ENCODE measurements at places on chromosomes 7 and 10.

DNA sequence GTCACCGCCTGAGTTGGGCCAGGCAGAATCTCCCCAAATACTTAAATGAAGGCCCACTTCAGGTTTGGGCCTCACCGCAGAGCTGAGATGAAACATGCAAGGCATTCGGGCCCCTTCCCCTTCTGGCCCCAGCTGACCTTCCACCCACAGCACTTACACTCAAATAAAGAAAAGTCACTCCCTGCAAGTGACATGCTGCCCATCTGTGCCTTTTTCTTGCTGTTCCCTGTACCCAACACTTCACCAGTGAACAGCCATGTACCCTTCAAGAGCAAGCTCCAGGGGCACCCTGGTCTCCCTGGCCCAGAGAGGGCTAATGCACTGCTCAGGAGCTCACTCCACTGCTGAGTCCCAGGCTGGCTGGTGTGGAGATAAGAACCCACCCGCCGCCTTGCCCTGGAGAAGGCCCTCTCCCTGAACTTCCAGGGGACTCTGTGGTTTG lies 40.7 kb downstream of the ZCCHC24 start:
- DNase-seq = no peak

DNA sequence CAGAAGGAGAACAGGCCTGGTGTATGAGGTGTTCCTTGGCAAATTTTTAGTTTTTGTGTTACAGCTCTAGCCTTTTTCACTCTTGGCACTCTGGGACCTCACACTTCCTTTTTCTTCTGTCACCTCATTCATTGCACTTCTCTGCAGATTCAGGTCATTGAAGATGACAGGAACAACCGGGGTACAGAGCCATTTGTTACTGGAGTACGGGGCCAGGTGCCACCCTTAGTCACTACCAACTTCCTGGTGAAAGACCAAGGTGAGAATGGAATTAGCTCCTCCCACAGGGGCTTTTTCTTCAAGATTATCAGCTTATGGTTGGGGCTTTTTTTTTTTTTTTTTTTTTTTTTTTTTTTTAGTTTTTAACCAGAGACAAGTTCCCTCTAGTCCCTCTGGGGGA lies 18.5 kb upstream of the CHCHD1 start:
- no peak for DNase-seq

GRCh38 chr7:107111196-107111595 lies 57.6 kb upstream of the HBP1 start:
- no peak for DNase-seq

- no peak for DNase-seq
Measured at GRCh38 chr10:98150544-98150943, 16.1 kb downstream of the R3HCC1L start.

DNA sequence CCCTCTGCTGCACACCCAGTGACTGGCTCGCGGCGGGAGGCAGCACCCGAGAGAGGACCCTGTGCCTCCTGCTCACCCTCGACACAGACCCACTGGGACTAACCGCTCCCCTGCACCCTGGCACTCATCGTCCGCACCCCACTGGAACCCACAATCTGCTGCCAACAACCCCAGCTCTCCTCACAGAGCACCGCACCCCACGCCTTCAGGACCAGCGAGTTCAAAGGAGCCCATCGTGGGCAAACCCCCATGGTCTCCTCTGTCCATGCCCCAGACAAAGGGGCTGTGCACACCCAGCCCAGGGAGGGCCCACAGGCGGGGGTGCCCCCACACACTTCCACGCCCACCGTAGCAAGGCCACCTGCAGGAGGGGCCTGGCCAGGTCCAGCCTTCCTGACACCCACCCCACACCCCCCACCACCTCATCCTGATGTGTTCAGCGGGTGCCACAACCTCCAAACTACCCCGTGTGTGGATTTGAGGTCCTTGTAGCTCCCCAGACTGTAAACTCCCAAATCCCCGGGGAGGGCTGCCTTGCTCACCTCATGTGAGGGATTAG lies 14.0 kb downstream of the RASGEF1A start:
- DNase-seq = no peak

DNA sequence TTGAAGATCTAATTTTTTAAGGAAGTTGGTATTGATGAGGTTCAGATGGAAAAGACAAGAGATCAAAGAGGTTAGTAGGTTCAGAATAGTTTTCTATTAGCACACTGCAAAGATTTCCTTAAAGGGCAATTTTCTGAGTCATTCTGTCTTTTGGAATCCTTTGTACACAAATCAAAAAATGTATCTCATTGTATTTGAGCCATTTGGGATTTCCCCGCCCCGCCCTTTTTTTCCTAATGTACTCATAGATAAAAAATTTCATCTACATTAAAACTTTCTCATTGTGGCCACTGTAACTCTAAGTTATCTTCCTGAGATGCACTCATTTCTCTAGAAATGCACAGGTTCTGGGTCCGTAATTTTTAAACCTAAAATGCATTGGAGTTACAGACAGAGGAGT lies 12.1 kb downstream of the GIMAP6 start:
- no peak for DNase-seq

GRCh38 chr7:51070151-51070550 lies 246.5 kb downstream of the COBL start:
- no peak for DNase-seq

- peak; percentile 26 for DNase-seq
Measured at GRCh38 chr7:156640949-156641485, 443 bp downstream of the RNF32 start.

- DNase-seq = no peak
Measured at GRCh38 chr7:155342313-155342712, 44.6 kb downstream of the INSIG1 start.

DNA sequence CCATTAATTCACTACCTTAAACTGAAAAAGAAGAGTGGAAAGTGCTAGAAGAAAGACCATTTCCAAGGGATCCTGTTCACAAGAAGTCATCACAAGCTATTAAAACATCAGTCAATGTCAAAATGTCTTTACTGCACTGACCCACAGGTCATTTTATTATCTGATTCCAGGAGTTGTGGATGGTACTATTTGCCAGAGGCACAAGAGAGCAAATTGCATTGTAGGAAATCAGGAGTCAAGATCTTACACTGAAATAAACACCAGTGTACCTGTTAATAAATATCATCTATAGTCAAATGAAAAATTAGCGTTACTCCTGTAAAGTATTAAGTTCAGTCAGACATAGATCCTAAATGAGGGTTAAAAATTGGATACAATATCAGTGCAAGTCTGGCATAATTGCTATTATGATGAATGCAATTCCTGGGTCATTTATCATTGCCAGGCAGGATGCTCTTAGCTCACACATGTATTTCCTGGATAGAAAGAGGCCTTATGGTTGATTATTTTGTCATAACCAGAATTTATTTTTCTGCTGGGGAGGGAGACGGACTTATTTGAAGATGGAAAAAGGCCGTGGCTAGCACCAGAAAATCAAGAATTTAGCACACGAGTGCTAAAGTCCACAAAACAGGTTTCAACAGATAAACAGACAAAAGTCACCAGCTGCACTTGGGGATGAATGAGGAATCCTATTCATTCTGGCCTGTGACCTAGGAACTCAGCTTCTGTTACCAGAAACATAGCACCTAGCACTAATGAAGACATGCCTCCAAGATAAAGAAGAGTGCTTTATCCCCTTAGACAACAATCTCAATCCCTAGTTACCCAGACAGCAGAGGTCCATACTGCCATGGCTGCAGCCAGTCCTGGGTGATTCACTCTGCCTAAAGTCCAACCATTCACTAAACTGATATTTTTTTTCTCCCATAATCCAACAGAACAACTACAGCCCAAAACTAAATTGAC lies 683.1 kb upstream of the POM121L12 start:
- no peak for DNase-seq

GRCh38 chr10:116756277-116756676 lies 13.9 kb upstream of the HSPA12A start:
- DNase-seq = no peak

DNA sequence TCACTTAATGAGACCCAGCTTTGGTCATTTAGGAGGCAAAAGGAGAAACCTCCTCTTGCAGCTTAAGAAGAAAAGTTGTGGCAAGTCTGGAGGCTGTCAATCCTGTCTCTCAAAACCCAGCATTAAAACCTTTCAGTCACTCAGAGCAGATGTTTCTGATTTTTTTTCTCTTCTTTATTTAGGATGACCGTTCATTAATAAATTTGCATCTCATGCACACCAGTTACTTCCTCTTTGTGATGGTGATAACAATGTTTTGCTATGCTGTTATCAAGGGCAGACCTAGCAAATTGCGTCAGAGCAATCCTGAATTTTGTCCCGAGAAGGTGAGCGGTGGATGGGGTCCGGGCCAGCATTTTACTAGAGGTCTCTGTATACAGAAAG lies 32.0 kb downstream of the TMEM248 start:
- DNase-seq = no peak

DNA sequence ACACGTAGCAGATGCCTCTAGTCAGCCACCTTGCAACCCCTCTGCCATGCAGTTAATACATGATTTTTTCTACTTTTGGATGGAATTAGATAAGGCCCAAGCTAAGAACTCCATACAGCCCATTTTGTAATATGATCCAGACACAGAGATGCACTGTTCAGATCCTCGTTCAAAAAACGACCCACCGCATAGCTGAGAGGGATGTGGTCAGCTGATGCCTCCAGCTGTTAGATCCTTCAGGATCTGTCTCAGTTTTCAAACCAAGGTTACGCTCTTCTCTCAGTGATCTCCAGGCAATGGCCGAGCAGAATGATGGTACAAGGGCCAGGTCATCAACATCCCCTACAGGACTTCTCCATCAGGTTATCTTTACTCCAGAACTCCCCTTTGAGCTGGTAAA lies 881.7 kb upstream of the C7orf33 start:
- no peak for DNase-seq
